B cell (primary cell): ENCODE measurements at places on chromosomes 5 and 9. TPM values are rescaled to one million over a fixed set of nuclear protein-coding genes. Genes with fewer than 3 reads are reported as not detected.

Gene GFI1B
- 0.85 TPM in 1 of 2 replicates, not detected in the other for total RNA-seq

Gene SPATA31C1
- total RNA-seq = not detected in 2 replicates

Gene PROP1
- not detected in 2 replicates for total RNA-seq

Gene TERT
- 0.10 and 0.39 TPM in 2 replicates for total RNA-seq

Gene SKP2
- total RNA-seq = 26.7 and 33.0 TPM in 2 replicates

Gene STKLD1
- 1.1 and 2.7 TPM in 2 replicates for total RNA-seq
